NCI-H226 (cell line): ENCODE measurements at places on chromosomes 6 and 20.

GRCh38 chr6:150372051-150372450, 3.2 kb downstream of the IYD start:
- no peak for DNase-seq

DNA sequence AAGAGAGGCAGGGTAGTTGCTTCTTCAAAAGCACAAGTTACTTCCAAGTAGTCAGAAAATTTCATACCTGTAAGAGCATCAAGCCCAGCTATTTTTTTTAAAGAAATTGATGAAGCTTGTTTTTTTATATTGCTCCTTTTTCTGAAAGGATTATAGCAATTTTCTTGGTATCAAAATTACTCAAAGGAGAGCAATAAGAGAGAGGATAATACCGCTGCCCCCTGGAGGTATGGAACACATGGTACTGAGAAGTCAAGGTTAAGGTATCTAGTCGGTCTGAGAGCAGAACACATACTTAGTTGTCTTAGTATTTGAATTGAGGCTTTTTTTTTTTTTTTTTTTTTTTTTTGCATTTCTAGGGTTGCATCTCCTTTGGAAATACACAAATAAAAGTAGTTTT, 59.4 kb downstream of the ADGRF5 start:
- no peak for DNase-seq

DNA sequence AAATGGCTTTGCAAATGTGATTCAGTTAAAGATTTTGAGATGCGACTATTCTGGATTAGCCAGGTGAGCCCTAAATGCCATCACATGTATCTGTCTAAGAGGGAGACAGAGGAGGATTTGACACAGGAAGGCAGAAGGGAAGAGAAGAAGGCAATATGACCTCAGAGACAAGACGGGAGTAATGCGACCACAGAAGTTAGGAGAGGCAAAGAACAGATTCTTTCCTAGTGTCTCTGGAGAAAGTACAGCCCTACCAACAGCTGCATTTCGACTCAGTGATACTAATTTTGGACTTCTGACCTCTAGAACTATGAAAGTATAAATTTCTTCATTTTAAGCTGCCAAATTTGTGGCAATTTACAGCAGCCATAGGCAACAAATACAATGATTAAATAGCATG, 24.2 kb upstream of the TPD52L1 start:
- no peak for DNase-seq

- no peak for DNase-seq
Observed at GRCh38 chr6:150112233-150112632, 30.6 kb upstream of the PPP1R14C start.

DNA sequence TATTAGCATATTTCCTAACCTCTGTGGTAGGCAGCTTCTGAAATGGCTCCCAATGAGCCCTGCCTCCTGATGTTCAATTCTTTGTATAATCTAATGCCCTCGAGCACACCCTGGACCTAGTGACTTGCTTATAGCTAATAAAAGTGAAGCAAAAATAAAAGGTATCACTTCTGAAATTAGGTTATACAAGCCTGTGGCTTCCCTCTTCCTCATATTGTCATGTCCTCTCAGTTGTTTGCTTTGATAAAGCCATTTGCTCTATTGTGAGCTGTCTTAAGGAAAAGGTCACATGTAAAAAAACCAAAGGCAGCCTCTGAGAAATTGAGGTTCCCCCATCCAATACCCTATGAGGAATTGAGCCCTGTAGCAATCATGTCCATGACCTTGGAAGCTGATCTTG, 442.1 kb upstream of the ADGRB3 start:
- DNase-seq: no peak

DNA sequence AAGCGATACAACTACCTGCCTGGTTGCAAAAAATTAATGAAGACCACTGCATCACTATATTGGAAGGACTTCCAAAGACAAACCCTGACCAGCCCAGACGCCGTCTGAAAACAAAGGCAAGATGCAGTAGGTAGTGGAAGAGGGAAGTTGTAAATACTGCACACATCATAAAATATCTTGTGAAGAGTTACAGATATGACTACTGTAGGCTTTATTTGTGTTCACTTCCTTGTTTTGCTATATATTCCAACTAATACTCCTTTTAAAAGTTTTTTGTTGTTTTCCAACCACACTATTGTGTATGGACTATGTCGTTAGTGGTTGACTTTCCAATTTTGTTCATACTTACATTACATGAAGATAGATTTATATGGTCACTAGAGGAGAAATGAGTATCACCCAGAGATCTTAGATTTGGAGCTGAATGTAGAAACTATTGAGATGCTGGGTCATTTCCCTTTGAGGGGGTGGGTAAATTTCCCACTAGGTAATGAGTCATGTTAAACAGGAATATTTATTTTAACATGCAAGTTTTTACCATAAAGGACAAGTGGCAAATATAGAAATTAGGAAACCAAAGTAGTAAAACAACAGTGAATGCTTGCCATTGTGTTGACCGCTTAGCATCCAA, 16.6 kb upstream of the TXLNB start:
- DNase-seq: no peak

- no peak for DNase-seq
Observed at GRCh38 chr6:52663120-52663935, 7.6 kb upstream of the TMEM14A start.

GRCh38 chr20:9348747-9349146, 165.6 kb upstream of the LAMP5 start:
- DNase-seq: no peak

GRCh38 chr6:135250751-135251497, 69.8 kb downstream of the MYB start:
- DNase-seq: no peak

- DNase-seq: peak; percentile 61
Observed at GRCh38 chr6:134123666-134124208, 71.3 kb upstream of the SLC2A12 start.

GRCh38 chr6:163637524-163637923, 223.0 kb downstream of the QKI start:
- DNase-seq: no peak

GRCh38 chr20:32973077-32973717, 31.0 kb downstream of the SUN5 start:
- DNase-seq: no peak

DNA sequence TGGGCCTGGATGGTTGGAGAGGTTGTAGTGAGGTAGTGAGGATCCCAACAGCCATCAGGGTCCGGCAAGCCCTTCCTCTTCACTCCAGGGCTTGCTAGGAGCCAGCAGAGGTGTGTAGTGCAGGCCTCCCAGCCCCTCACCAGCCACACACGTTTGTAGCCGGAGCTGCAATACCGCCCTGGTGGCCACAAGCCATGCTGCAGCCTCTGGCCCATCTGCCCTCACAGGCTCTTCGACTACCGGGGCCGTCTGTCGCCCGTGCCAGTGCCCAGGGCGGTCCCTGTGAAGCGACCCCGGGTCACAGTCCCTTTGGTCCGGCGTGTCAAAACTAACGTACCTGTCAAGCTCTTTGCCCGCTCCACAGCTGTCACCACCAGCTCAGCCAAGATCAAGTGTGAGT, 36.4 kb downstream of the EIF2S2 start:
- DNase-seq: no peak

DNA sequence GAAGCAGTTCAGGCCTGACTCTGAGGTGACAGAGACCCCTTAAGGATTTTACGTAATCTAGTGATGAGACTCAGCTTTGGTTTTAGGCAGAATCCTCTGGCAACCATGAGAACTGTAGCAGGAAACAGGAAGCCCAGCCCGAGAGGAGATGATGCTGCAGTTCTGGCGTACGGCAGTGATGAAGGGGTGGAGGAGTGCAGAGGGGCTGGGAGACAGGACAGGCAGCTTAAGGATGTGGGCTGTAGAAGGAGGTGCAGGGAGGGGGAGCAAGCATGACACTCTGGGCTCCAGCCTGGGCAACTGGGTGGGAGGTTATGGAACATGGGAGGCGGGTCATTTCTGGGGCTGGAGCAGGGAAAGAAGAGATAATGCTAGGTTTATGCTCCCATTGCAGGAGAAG, 67.1 kb downstream of the LRFN2 start:
- DNase-seq: no peak

DNA sequence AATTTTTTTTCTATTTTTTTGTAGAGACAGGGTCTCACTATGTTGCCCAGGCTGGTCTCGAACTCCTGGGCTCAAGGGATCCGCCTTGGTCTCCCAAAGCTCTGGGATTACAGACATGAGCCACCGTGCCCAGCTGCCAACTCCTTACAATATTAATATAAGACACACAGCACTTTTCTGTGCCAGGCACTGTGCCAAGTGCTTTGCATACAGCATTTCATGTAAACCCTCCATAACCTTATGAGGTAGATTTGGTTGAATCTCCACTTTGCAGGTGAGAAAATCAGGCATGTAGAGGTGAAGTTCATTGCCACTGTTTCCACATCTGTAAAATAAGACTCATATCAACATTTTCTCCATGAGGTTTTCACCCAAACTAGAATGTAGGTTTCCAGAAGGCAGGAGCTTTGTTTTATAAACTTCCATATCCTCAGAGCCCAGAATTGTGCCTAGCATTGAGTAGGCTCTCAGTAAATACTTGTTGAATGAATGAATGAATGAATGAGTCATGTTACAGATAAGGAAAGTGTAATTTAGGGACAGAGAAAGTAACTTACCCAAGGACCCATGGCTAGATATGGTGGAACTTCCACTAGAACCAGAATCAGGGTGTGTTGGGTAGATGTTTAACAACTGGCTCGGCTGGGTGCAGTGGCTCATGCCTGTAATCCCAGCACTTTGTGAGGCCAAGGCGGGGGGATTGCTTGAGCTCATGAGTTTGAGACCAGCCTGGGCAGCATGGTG, 3.0 kb upstream of the CTNNBL1 start:
- DNase-seq: no peak

- DNase-seq: no peak
Observed at GRCh38 chr6:16399158-16399557, 160.8 kb downstream of the GMPR start.

- peak; percentile 14 for DNase-seq
Observed at GRCh38 chr6:29702519-29703103, 20.6 kb upstream of the HLA-F start.

GRCh38 chr6:135162678-135163439, 18.2 kb upstream of the MYB start:
- DNase-seq: no peak

DNA sequence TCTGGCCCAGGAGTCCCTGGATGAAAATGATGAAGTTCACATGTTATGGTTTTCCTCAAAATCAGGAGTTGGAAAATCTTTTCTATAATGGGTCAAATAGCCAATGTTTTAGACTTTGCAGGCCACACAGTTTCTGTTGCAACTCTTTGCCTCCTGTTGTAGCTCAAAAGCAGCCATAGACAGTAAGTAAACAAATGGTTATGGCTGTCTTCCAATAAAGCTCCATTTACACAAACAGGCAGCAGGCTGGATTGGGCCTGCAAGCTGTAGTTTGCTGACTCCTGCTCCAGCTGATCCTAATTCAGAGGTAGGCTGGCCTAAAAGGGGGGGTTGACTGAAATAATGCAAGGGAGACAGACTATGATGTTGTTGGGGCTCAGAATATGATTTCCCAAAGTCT, 33.0 kb downstream of the METTL24 start:
- DNase-seq: no peak
